Amniotic epithelial cell (primary cell): ENCODE measurements at places on chromosomes 7 and 10.
A peak's percentile ranks its signal among the peaks of the same experiment; 100 is the strongest.

DNA sequence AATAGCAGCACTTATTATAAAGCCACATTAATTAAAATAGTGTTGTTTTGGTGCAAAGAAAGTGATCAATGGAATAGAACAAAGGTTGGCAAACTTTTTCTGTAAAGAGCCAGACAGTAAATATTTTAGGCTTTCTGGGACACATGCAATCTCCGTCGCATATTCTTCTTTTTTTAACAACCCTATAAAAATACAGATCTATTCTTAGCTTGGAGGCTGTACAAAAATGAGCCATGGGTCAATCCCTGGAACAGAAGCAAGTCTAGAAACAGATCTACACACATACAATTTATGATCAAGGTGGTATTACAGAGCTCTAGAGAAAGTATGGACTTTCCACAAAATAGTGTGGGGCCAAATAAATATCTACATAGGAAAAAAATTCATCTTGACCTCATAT, 71.8 kb downstream of the ARHGAP21 start:
- DNase-seq, result no peak

DNA sequence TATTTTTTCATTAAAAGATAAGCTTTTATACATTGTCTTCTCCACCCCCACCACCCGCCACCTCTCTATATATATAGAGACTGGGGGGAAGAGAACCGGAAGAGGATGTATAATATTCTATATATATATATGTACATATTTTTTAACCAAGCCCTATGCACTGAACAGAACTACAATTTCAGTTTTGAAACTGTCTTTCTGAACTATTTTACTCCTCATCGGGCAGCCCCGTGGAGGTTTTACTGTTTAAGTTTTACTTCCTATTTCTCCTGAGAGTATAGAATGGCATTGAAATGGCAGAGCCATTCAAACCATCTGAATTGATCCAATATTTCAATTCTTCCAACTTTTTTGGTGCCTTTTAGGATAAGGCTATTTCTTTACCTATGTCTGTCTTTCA, 1047.1 kb downstream of the NRG3 start:
- no peak for DNase-seq

GRCh38 chr7:80135309-80136104, 876 bp downstream of the GNAI1 start:
- peak; percentile 41 for DNase-seq

- peak; percentile 19 for DNase-seq
Observed at GRCh38 chr10:21687266-21688008, 153.4 kb downstream of the MLLT10 start.

- DNase-seq, result peak; percentile 33
Observed at GRCh38 chr7:32164341-32164996, 94.3 kb upstream of the PDE1C start.

- no peak for DNase-seq
Observed at GRCh38 chr7:80775897-80776296, 137.5 kb downstream of the CD36 start.

GRCh38 chr10:123563994-123564393, 102.2 kb upstream of the GPR26 start:
- DNase-seq, result no peak

GRCh38 chr7:86929293-86930109, 130.0 kb downstream of the ELAPOR2 start:
- DNase-seq, result no peak

DNA sequence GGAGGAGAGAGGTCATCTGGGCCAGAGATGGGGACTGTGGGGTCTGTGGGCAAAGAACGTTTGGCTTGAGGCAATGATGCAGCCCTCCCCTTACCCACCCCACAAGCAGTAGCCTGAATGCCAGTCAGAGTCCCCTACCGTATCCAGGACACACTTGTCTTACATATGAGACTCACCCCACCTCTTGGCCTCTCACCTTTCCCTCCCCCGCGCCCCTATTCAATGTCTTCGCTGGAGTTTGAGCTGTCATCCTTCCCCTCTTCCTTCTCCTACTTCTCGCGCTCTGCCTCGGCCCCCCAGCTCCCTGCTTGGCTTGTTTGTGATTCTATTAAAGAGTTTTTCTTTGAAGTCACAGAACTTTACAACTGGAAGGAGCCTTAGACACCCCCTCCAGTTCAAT, 8.9 kb downstream of the PRRT4 start:
- DNase-seq, result no peak

GRCh38 chr10:103736044-103736443, 119.3 kb downstream of the SH3PXD2A start:
- DNase-seq, result no peak

GRCh38 chr10:60434418-60435046, 44.9 kb upstream of the ANK3 start:
- DNase-seq, result peak; percentile 59

DNA sequence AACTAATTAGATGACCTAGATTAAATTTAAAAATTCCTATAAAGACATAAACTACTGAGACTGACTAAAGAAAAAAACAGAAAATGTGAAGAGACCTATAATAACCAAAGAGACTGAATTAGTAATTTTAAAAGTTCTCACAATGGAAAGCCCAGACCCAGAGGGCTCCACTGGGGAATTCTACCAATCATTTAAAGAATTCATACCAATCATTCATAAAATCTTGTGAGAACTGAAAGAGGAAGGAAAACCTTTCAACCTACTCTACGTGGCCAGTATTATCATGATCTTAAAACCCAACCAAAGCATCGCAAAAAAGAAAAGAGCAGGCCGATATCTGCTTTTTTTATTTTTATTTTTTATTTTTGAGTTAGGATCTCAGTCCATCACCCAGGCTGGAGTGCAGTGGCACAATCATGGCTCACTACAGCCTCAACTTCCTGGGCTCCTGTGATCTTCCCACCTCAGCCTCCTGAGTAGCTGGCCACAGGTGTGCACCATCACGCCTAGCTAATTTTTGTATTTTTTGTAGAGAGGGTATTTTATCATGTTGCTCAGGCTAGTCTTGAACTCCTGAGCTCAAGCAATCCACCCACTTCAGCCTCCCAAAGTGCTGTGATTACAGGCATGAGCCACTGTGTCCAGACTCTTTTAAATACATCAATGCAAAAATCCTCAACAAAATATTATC, 48.6 kb downstream of the DGKI start:
- DNase-seq, result no peak

- no peak for DNase-seq
Observed at GRCh38 chr10:69453795-69454194, 2.5 kb downstream of the TSPAN15 start.

DNA sequence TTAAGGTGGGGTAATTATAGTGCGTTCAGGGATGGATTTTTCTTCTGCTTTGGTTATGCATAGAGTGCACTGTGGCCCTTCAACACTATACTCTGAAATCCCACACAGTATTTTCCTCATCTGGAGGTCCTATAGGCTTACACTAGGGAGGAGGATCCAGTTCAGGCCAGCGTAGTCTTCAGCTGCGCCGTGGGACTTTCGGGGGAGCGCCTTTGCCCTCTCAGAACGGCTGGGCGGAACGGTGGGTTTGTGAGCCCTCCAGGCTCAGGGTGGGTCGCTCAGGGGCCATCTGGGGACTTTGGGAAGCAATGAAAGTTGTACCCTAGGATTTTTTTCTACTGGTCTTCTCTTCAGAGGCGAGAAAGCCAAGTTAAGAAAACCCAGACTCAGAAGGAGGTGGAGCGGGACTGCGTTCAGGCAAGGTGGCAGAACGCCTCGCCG, 652 bp upstream of the VPS26A start:
- peak; percentile 80 for DNase-seq

GRCh38 chr10:125343118-125343925, 183.0 kb upstream of the CTBP2 start:
- DNase-seq, result peak; percentile 24

GRCh38 chr10:50336140-50336539, 84.8 kb upstream of the ASAH2 start:
- no peak for DNase-seq

DNA sequence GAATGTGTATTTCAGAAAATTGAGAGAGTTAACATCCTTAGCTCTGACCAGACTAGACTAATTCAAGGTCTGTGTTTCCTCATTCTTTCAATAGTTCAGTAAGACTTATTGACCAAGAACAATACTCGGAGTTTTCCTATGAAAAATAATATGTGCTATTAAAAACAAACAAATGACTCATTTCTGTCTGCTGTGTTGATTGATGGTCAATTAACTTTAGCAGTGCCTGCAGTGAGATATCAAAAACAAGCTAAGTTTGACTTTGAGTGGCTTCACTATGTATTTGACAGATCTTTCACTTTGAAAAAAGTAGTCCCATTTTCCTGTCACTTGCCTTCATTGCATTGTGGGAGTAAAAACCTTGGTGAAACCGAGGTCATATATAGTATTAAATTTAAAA, 91.0 kb downstream of the GNAT3 start:
- no peak for DNase-seq

- DNase-seq, result peak; percentile 74
Observed at GRCh38 chr7:2115760-2116447, 116.8 kb downstream of the MAD1L1 start.

DNA sequence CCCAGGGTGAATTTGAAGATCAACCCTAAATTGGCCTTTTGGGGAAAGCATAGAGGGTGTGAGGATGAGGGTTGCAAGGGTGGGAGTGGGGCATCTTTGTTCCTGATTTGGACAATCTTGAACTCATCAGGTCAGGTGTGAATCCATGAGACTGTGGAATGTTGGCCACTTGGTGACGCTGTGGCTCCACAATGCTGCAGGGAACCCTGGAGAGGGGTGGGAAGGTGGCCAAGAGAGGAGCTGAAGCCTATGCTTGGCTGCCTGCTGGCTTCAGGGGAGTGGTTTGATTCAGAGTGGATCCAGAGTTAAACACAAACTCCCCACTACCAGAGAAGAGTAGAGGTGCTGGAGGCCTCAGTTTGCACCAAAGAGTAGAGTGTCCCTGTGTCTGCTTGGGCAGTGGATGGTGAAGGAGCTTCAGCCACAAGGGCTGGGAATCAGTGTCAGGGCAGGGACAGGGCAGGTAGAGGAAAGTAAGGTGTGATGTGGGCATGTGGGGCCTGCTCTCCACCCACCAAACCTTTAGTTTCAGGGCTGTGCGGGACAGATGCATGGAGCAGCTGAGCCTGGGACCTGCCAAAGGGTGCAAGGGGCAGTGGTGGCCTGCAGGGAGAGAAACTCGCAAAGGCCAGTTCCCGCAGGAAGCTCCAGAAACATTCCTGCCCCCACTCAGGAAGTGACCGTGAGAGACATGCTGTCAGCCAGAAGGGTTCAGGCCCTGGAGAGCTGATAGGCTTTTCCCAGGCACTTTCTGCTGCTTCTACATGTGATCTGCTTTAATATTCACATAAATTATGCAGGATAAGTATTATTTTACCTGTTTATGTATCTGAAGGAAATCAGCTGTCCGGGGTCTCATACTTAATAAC, 81.0 kb upstream of the PRSS58 start:
- peak; percentile 32 for DNase-seq

- DNase-seq, result no peak
Observed at GRCh38 chr7:27143950-27144780, 684 bp upstream of the HOXA5 start.

- no peak for DNase-seq
Observed at GRCh38 chr7:151125470-151125845, 39.2 kb downstream of the AGAP3 start.

DNA sequence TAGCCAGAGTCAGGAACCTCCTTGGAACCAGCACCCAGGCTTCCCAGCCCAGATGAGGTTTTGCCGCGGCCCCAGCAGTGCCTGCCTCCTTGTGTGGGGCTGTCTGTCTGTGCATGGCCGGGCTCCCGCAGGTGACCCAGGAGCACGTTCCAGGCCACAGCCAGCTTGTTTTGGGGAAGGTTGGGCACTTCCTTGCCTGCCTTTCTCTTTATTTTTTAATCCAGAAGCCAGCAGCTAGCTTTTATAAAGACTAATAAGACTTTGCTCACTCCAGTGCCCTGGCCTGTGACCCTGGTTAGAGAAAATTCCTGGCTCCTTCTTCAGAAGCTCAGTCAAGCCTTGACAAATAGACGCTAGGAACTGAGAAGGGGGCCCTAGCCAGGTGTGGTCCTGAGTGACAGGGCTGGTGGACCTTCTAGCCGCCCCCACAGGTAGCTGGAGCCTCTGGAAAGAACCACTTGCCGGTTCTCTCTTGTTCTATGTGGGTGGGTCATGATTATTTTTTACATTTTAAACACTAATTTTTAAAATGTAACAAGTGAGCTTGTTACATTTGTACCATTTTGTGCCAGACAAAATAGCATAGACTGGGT, 837 bp downstream of the SLC29A3 start:
- DNase-seq, result no peak

DNA sequence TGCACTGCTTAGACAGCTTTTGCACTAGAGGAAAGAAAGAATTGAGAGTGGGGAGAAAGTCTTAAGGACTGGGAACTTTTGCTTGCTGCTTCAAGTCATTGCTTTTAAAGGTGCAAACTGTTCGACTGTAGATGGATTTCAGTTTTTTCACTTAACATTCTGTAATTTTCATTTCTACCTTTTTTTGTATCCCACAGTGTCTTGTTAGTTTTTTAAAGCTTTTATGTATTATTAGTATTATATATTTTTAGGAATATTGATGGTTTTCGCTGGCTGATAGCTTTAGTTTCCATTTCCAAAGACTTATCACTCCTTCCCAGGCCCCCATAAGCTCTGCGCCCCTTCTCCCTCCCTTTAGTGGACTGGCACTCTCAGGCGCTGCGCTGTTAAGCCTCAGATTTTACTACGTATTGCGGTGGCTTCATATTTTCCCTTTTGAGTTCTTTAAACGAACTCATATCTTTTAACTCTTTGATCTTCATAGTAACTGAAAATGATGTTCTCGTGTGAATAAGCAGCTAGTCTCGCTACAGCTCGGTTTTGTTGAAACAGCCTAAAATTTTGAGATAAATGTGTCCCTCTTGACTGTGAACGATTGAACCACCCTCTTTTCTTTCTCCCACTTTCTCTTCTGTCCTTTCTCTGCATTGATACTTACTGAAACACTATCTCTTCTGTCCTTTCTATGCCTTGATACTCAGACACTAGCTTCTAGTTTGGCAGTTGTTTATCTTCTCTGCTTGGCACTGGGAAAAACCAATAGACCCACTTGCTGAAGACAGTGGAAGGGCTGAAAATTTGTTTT, 2.5 kb upstream of the ETV1 start:
- no peak for DNase-seq

DNA sequence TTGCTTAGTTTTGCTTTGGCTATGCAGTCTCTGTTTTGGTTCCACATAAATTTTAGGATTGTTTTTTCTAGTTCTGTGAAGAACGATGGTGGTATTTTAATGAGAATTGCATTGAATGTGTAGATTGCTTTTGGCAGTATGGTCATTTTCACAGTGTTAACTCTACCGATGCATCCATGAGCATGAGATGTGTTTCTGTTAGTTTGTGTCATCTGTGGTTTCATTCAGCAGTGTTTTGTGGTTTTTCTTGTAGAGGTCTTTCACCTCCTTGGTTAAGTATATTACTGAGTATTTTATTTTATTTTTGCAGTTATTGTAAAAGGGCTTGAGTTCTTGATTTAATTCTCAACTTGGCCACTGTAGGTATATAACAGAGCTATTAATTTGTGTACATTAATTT, 78.2 kb upstream of the ZNF92 start:
- no peak for DNase-seq

- no peak for DNase-seq
Observed at GRCh38 chr10:98636921-98637329, 190.2 kb upstream of the HPS1 start.
